ENCODE measurements at places on chromosomes 1 and 21.

- peak; percentile 44 for DNase-seq
Observed at GRCh38 chr1:103108376-103109150, at the start of gene COL11A1. Gene COL11A1, minus strand, starts transcription at chr1:103108522. Its CDS starts 344 bp downstream, at chr1:103108178.

DNA sequence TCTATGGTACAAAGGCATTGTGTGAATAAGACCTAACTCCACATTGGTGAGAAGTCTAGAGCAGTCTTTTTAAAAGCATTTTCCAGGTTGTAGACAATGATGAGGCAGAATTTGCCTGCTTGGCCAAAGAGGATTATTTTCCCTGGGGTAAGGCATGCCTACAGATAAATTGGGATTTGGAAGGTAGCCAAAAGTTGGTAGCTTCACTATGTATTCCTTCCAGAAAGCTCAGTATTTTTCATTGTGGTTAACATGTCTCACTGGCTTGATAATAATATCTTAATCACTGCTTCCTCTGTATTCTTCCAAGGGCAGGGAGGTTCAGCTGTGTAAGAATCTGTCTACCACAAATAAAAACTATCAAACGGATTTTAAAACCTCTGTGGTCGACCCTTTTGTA is 590.8 kb upstream of the PRMT6 start:
- DNase-seq, result no peak

DNA sequence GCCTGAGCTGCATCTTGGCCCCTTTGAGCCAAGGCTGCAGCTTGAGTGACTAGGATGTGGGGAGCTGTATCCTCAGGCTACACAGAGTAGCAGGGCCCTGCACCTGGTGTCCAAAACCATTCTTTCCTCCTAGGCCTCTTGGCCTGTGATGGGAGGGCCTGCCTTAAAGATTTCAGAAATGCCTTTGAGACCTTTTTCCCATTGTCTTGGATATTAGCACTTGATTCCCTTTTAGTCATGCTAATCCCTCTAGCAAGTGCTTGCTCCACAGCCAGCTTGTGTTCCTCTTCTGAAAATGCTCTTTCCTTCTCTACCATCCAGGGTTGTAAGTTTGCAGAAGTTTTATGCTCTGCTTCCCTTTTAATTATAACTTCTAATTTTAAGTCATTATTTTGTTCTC is 21.7 kb upstream of the KIRREL1 start:
- DNase-seq, result no peak

DNA sequence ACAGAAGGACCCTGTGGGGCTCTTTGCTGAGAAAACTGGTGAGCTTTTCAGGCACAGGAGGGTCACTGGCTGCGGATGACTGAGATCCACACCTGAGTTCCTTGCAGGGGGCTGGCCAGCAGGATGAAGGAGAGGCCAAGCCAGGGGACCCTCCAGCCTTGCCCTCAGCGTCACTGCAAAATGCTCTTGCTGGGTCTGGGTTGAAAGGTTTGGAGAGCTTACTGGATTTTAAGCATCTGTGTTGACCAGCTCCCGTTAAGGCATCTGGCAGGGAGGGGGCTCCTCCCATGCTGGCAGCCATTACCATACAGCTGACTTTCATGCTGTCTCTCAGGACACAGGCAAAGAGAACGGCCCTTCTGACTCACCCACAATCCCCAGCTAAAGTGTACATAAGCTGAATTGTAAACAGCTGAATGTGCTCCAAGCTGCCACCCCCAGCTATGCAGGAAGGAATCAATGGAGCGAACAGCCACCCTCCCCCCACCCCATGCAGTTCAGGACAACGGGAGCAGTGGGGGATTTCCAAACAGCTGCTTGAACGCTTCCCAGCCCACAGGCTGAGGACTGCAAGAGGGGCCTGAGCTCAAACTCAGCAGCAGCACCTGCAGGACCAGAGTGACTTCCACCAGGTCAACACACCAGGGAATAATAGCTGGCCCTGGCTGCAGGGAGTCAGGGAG is 21.3 kb upstream of the A3GALT2 start:
- DNase-seq, result peak; percentile 91

GRCh38 chr1:10598389-10598702 is 123.6 kb downstream of the PEX14 start:
- DNase-seq, result no peak

DNA sequence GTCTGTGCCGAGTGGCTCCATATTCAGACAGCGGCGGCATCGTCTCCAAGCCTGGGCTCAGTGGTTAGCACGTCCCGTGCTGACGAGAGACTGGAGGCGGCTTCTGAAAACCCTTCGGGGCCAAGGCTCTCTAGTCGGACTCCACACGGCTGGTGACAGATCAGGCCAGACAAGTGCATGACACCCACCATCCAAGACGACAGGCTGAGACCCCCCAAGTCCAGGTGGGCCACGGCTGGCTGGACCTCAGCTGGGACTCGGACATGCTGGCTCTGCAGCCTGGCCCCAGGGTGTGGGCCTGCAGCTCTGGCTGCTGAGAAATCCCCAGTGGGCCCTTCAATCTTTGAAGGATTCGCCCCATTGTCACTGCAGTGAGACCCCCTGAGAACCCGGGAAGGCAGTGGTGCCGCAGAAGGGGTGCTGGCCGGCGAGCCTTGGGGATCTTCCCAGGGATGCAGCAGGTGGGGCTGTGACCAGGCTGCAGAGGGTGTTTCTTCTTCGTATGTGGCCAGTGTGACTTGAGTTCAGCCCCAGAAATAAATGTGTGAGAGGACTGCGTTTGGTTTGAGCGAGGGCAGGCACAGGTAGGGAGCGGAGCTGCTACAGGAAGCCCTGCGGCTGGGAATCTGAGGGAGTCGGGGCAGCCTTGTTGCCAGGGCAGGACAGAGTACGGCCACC is 15.9 kb upstream of the SLC19A1 start:
- no peak for DNase-seq

GRCh38 chr1:44785501-44786137 is 2.4 kb downstream of the BEST4 start:
- no peak for DNase-seq

DNA sequence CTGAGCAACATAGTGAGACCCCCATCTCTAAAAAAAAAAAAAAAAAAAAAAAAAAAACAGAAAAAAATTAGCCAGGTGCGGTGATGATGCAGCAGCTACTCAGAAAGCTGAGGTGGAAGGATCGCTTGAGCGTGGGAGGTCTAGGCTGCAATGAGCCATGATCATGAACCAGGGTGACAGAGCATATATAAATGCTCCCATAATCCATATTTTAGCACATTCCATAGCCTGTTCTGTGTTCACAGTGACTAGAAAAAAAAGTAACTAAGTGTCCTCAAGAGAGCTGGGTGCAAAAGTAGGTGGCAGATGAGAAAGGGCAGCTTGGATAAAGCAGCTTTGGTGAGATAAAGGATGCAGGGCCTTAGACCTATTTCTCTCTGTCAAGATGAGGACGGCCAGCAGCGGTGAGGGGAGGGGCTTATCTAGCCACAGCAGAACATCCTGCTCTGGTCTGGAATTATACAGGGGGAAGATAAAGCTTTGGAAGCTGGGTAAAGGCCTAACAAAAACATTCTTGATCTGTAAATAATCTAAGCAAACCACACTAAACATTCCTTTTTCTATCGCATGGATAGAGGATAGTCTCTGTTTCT is 205.3 kb downstream of the DAB1 start:
- no peak for DNase-seq

DNA sequence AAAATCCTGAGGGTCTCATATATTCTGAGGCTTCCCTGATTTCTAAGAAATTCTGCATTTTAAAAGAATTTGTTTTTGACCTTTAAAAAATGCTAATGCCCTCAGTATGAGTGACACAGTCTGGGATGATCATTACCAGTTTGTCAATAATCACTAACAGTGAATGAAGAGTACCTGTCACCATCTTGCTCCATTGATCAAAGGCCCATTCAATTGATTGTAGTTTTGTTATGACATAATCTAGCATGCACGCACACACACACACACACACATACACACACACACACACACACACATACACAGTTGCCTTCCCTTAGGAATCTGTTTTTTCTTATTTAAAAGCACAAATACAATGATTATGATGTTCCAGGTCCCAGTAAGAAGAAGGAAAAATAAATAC is 250.4 kb downstream of the NFIA start:
- no peak for DNase-seq

- no peak for DNase-seq
Observed at GRCh38 chr1:47228644-47229030, 3.4 kb downstream of the TAL1 start.

GRCh38 chr21:44899768-44900558 is 20.7 kb downstream of the ITGB2 start:
- DNase-seq, result no peak

DNA sequence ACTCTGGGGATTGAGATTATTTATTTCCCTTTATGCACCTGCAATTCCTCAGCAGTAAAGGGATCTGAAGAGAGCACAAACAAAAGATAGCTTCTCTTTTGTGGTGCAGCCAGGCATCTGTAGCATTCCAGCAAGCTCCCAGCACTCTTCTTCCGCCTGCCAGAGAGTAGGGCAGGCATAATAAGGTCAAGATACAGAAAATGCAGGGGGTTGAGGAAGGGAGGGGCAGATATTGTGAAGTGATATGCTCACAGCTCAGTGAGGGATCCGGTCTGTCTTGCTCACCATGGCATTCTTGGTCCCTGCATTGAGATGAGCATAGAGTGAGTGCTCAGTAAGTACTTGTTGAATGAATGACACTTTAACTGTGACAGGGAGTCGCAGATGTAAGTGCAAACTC is 23.9 kb downstream of the FASLG start:
- no peak for DNase-seq

- no peak for DNase-seq
Observed at GRCh38 chr1:231335663-231336602, 1.7 kb downstream of the EXOC8 start.

GRCh38 chr1:237911911-237912310 is 21.2 kb upstream of the ZP4 start:
- no peak for DNase-seq

DNA sequence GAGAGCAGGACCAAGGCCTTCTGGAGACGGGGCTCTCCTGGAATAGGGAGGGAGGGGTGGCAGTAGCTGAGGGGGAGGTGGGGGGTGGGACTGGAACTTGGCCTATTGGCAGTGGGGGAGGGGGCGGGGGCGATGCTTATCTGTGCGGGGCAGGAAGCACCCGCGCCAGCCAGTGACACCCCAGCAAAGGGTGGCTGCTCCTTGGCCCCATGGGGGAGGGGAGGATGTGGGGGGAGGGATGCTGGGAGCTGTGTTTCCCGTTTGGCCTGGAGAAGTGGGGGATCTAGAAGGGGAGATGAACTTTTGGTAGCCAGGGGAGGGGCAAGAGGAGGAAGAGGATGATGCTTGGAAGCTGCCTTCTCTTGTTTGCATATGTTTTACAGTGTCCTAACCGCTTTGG is 11.0 kb downstream of the ZBTB7B start:
- no peak for DNase-seq

DNA sequence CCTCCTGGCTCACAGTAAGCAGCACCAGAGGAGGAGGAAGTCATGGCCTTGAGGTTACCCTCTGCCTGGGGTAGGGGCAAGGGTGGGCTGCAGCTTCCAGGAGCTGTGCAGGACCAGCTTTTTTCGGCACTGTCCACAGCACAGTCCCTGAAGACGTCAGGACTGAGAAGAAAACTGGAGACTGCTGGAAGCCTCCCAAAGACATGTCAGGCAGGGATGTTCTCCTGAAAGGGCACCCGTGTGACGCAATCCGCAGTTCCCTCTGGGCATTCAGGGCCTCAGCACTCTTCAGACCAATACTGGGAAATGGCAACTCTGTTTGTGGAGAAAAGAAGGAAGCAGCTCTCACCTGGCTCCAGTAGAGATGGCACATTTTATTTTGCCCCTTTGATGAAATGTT is 64.8 kb upstream of the TENT5C start:
- DNase-seq, result no peak

DNA sequence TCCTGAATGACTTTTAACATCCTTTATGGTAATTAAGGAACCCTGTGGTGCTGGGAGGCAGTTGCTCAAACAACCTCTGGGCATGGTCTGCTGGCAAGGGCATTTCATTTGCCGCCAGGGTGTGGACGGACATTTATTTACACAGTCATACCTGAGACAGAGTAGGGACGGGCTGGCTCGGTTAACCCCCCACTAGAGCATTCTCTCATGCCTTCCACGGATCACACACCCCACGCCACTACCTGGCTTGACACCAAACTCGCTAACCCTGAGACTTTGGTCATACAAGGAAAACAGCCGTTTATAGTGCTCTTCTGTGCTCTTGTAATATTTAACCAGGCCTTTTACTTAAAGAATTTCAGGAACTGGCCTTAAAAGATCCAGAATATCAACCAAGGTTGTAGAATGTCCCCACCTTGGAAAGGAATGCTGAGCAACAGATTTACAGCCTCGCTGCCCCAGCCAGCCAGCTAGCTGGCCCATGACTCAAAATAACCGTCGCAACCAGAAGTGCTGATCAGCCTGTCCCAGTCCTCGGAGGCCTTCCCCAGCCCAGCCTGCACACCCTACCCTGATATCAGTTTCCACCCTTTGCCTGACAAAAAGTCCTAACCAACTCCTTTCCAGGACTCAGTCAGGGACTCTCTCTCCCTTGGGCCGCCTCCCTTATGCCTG is 6.5 kb upstream of the PDXK start:
- no peak for DNase-seq

DNA sequence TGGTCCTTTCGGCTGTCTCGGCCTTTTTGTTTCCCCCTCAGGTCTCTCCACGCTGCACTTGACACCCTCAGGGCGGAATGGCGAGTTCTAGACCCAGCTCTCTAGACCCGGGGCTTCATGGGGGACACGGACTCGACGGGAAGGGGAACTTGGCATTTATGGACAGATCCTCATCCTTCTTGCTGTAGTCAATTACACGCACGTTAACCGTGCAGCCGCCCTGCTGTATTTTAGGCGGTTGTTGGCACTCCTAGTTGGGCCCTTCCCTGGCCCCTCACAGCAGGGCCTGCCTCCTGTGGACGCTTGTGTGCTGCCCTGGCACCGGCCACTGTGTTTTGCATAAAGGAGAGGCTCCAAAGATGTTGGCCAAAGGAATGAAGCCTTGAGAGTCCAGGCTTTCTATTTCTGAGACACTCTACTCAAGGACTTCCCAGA is 558 bp upstream of the BTG3 start:
- no peak for DNase-seq

GRCh38 chr1:181073638-181074037 is 14.9 kb upstream of the IER5 start:
- DNase-seq, result peak; percentile 59

GRCh38 chr1:66539491-66539890 is 5.5 kb downstream of the SGIP1 start:
- DNase-seq, result no peak

GRCh38 chr1:24018611-24019580 is 38.8 kb upstream of the SRSF10 start:
- peak; percentile 98 for DNase-seq

DNA sequence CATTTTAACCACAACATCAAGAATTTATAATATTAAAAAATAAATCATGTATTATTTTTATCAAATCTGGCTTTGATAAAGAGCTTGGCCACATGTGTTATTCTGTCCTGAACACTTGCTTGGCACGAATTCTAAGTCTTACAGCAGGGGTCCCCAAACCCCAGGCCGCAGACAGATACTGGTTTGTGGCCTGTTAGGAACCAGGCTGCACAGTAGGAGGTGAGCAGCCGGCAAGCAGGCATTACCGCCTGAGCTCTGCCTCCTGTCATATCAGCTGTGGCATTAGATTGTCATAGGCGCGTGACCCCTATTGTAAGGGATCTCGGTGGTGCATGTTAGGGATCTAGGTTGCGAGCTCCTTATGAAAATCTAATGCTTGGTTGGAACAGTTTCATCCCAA is 127.6 kb upstream of the IVNS1ABP start:
- DNase-seq, result no peak
